ENCODE measurements at places on chromosomes 3 and 15.

- peak; percentile 97 for DNase-seq
Observed at GRCh38 chr3:58013973-58014649, 5.9 kb downstream of the FLNB start.

DNA sequence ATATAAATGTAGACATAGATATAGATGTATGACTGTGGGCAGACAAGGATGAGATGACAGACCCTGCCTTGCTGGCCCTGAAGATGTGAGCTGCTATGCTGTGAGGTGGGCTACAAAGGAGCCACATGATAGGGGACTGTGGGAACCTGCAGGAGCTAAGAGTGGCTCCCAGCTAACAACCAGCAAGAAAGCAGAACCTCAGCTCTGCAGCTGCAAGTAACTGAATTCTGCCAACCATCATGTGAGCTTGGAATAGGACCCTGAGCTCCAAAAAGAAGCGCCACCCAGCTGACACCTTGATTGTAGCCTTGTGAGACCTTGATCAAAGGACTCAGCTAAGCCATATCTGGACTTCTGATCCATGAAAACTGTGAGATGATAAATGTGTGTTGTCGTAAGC, 123.3 kb upstream of the GRM7 start:
- no peak for DNase-seq

DNA sequence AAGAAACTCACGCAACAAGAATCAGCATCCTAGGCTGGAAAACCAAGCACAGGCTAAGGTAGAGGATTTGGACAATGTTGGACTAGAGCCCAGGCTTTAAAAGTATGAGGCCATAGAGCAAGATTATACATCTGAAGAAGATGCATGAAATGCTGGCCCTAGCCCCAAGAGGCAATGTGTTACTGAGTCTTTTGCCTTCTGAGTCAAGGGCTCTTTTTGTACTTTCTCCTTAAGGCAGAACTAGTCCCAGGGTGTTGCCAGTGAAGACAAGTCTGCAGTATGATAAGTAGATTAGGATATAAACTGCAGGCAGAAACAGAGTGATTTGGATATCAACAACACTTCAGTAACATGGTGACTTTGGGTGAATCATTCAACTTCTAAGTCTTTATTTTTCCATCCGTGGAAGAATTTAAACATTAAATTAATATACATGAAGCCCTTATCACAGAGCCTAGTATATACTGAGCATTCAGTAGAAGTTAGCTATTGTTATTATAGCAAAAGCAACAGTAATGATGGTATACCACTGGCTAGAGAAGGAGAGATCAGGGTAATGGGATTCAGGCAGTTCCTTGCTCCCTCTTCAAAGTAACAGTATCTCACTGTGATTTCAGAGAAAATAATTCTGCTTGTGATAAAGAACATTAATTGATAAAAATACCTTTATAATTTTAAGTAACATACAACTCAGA, 99.9 kb upstream of the MLF1 start:
- DNase-seq: peak; percentile 5

- DNase-seq: no peak
Observed at GRCh38 chr3:23385327-23385726, 182.2 kb downstream of the UBE2E2 start.

DNA sequence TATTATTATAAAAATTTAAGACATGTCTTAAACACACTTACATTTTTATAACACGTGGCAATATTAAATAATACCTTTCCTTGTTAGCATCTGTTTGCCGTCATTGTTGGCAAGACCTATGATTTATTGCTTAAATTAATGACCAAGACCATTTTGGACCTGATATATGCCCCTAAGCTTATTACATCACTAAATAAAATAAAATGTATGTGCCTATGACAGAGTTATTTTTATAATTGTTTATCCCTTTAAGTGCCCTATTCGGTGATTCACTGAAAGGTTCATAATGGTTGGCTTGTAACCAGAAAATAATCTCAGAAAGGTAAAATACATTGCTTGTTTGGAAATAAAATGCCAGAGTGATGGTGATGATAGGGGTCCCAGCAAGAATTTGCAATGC, 17.5 kb downstream of the CDIN1 start:
- no peak for DNase-seq

DNA sequence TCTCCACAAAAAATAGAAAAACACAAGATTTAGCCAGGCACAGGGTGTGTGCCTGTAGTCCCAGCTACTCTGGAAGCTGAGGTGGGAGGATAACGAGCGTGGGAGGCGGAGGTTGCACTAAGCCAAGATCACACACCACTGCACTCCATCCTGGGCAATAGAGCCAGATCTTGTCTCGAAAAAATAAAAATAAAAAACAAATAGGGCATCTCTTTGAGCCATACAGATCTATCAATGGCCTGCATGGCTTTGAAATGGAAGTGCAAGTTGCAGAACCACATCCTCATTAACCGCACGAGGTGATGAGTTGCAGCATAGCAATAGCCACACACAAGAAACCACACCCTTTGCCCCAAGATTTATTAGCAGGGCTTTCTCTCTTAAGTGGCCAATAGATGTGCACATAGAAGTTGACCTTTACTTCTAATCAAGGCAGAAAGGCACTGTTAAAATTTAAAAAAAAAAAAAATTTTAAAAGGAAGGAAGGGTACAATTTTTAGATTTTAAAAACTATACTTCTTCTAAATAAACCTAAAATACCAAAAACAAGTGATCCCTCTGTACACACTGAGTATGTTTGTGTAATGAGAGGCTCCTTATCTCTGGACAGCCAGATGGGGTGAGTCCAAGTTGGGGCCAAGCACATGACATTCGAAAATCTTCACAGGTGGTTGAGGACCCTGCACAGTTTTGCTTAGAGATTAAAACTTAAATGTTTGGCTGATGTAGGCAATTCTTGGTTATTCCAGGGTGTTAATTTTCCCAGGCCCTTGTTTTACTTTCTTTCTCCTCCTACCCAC, 53.4 kb downstream of the FILIP1L start:
- no peak for DNase-seq

GRCh38 chr3:123310741-123311140, 109.0 kb downstream of the SEC22A start:
- DNase-seq: no peak

GRCh38 chr15:73723191-73723590, 30.0 kb downstream of the INSYN1 start:
- DNase-seq: no peak

DNA sequence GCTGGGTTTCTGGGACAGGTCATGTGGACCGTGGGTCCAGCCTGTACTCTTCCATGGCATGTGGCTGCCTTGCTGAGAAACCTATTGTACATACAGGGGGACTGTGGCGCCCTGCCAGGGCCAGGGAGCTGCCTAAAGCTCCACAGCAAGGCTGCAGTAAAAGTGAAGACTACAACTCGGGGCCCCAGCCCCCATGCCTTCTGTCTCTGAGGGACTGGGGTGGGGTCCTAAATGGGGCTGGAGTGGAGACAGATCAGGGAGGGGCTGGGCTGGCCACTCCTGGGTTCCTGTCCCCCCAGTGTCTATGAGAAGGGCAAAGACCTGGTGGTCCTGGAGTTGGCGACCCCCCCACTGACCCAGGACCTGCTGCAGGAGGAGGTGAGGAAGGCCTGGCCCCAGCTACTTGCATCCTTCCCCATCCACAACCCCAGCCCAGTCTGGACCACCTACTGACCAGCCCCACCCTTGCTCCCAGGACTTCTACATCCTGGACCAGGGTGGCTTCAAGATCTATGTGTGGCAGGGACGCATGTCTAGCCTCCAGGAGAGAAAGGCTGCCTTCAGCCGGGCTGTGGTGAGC, 7.3 kb downstream of the VILL start:
- DNase-seq: no peak

DNA sequence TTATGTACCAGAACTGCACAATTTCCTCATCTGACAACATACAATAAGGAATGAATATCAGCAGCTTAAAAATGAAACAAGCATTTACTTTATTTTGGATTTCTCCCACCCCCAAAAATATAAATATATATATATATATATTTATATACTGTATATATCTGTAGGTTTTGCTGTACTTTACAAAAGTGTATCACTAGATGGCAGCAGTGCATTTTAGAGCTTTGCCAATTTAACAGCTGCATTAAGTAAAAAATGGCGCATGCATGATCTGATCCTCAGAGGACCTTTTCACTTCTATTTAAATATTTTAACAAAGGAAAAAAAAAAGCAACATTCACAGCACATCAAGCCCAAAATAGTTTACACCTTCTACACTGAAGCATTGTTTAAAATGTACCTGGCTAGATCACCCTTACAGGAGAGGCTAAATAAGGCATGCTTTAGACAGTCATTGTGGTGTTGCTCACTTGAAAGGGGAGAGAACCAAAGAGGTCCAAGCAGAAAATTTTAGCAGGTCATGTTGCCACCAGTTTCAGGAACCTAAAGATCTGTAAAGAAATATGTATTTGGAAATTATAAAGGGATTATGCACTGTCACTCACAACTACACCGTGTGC, 72.6 kb downstream of the NPTN start:
- peak; percentile 26 for DNase-seq

DNA sequence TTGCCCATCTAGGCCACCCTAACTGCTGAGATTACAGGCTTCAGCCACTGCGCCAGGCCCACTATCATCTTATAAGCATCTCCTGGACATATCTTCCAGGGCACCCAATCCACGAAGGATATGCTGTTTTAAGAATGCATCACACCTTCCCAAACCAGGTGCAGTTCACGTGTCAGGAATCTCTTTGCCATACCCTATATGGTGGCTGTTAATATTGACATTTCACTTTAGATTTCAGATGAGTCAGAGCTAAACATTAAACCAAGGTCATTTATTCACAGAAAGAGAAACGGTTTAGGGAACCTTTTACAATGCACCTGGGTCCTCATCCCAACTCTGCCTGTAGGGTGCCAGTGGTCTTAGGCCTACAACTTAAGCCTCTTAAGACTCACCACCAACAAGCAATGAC, 85.7 kb downstream of the TBL1XR1 start:
- no peak for DNase-seq

- peak; percentile 51 for DNase-seq
Observed at GRCh38 chr15:83571820-83572707, 81.9 kb upstream of the ADAMTSL3 start.

DNA sequence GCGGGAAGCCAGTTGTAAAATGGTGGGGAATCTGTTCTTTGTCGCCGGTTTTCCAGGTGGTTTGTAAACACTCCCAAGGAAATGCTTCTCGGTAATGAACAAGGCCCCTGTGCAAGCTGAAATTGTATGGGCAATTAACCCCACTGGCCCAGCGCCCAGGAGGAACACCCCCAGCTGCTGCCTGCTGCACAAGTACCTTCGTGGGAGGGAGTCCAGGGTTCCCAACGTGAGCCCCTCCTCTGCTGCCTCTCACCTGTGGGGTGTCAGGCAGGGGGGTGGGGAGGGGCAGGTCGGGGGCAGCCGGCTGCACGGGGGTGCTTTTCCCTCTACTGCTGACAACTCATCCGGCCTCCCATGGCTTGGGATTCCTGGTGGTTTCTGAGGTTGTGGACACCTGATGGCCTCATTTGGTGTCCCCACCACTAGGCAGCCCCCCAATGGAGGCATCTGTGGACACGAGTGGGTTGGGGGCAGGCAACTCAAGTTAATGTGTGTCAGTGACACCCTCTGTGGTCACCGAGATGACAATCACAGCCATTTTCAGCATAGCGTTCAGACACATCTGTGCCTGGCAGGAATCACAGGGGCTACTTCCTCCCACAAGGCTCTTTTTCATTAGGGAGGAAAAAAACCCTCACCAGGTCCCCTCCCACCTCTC, 35.6 kb upstream of the PRR23E start:
- no peak for DNase-seq

DNA sequence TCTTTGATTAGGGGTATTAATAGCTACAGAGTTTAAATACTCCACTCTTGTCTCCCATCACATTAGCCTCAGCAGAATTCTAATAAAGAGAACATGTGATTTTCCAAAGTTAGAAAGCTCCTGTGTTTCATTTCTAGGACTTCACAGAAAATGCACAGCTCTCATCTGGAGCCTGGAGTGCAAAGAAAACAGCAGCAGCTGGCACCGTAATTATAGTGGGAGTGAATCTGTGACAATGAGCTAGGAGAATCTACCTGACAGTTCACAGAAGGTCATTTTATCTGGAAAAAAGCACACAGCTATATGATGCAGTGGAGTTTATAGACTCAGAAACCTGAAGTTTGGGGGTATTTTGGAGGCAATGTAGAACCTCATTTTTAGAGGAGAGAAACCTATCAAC, 5.4 kb upstream of the TRIM59 start:
- no peak for DNase-seq

DNA sequence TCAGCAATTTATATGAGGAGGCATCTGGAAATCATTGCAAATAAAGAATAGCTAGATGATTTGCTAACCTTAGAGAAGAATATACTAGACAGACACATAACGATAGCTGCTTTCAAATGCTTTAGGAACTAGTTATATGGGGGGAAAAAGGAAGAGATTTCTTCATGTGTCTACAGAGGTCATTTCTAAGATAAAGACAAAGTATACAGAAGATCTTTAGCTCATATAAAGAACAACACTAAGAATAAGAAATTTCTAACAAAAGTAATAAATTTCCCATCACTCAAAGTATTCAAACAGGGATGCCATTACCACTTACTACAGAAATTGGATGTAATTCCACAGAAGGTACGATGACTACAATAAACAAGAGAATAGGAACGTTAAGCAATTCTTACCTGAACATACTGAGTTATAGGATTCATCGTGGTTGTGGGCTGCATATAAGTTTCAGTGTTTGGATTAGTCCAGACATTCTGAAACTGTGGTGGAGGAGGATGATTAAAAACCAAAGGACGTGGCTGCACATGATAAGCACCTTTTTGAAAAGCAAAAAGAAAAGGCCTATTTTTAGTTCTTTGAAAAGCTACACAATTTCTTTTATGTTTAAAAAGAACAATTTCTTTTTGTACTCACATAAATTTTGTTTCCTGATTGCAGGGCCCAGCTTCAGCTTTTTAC, 8.7 kb downstream of the DAZL start:
- DNase-seq: no peak

- DNase-seq: no peak
Observed at GRCh38 chr3:62954580-62954979, 79.4 kb upstream of the CADPS start.

DNA sequence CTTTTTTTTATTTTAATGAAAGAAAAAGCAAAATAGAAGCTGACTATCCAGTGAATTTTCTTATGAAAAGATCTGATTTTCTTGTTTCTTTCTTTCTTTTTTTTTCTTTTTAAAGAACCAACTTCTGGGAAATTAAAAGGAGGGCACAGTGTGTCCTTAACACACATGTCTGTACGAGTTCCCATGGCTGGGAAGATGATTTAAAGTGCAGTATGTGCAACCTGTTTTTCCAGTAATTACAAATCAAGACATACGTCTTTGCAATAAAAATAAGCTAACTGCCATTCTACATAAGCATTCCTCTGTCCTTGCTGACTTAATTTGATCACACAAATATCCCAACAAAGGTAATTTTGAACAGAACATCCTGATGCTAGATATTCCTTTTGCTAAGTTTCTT, 416.1 kb downstream of the ROBO1 start:
- DNase-seq: no peak

DNA sequence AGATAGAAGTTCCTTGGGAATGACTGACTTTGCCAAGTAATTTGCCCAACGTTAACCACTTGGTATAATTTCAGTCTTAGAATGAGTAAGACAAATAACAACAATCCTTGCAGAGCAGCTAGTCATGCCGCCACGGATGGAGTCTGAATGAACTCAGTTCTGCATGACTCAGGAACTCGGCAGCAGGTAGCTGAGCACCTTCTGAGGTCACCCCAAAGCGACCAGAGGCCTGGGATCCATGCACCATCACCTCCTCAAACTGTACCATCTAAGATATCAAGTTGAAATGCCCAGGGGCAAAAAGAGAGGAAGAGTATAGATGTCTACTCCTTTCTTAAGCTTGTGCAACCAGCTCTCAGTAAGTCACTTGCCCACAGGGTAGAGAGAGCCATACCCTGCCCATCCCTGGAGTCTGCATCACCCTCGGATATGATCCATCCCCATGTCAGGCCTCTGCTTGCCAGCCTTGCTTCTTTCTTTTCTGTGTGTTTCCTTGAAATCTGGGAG, 8.5 kb upstream of the CDCP1 start:
- peak; percentile 62 for DNase-seq

Measured in AG08395 (cell line).